Activated naive CD8-positive, alpha-beta T cell treated with anti-CD3 and anti-CD28 coated beads for 36 hours (primary cell): ENCODE measurements at places on chromosomes 16 and 17.
A peak's percentile ranks its signal among the peaks of the same experiment; 100 is the strongest.

GRCh38 chr17:80892019-80892855 is 99.4 kb upstream of the CHMP6 start:
- peak; percentile 89 for DNase-seq

GRCh38 chr17:37841232-37841631 is 83.0 kb upstream of the TBC1D3K start:
- no peak for DNase-seq

- DNase-seq, result no peak
Observed at GRCh38 chr17:42027961-42028790, 8.3 kb downstream of the NKIRAS2 start.

DNA sequence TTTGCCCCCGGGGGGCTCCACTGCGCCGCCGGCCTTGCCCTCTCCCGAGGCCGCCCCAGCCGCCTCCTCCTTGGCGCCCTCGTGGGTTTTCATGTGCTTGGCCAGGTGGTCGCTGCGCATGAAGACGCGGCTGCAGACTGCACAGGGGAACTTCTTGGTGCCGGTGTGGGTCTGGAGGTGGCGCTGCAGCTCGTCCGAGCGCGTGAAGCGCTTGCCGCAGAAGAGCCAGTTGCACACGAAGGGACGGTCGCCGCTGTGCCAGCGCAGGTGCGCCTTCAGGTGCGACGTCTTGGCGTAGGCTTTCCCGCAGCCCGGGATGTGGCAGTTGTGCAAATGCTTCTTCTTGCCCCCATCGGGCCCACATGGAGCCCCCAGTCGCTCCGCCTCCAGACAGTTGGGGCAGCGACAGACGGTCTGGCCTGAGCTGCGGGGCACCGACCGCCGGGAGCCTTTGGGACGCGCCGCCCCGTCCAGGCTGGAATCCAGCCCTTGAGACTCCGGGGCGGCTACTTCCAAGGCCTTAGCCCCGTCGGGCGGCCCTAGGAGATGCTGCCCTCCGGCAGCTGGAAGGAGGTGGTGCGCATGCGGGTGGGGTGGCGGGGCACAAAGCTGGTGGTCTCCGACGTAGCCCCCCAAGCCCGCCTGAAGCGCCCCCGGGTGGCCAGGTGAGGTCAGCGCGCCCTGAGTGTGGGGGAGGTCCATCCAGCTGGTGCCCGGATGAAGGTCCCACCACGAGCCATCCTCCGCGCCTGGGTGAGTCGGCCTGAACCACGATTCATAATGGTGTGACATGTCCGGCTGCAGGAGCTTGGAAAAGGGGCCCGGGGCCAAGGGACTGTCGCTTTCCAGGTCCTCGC is 3.4 kb downstream of the SP6 start:
- peak; percentile 36 for DNase-seq

DNA sequence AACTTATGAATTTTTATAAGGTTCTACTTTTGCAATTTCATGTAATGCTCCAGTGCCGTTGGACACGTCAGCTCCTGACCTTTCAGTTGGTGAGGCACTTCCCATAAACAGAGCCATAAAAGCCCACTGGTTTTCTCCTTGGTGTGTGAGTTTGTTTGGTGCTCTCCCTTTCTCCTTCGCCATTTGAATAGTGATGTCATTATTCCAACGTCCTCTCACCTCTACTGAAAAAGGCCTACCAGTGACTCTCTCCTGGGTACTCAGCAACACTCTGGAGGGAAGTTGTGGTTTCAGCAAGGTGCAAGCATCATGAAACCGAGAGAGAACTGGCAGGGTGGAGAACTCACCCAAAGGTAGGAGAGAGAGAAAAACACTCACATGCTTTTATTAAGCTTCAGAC is 29.6 kb upstream of the HNF1B start:
- peak; percentile 67 for DNase-seq

DNA sequence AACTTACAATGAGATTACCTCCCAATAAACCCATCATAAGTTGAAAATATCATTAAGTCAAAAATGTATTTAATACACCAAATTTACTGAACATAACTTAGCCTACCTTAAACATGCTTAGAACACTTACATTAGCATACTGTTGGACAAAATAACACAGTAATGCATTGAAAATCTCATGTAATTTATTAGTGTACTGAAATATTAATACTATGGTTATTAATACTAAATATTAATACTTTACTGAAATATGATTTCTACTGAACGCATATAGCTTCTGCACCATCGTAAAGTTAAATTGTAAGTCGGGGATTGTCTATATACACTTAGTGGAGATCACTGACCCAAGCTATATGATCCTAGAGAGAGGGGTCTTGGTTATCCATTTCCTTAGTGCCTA is 4.3 kb downstream of the USP32 start:
- DNase-seq, result no peak

DNA sequence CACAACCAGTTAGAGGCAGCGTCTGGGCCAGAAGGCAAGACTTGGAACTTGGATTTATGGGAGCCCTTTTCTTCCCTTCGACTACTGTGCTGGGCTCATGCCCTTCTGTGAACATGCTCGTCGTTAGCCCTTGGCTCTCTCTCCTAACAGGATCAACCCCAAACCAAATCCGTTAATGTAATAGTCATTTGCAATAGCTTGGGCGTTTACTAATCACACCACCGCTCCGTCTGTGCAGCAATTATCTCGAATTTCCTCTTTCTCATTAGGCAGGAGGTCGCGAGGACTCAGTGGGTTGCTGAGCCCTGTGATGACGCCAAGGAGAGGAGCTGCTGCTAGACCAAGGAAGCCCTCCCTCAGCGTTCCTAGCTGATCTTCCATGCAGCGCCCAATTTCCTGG is 114.7 kb downstream of the ENGASE start:
- no peak for DNase-seq

DNA sequence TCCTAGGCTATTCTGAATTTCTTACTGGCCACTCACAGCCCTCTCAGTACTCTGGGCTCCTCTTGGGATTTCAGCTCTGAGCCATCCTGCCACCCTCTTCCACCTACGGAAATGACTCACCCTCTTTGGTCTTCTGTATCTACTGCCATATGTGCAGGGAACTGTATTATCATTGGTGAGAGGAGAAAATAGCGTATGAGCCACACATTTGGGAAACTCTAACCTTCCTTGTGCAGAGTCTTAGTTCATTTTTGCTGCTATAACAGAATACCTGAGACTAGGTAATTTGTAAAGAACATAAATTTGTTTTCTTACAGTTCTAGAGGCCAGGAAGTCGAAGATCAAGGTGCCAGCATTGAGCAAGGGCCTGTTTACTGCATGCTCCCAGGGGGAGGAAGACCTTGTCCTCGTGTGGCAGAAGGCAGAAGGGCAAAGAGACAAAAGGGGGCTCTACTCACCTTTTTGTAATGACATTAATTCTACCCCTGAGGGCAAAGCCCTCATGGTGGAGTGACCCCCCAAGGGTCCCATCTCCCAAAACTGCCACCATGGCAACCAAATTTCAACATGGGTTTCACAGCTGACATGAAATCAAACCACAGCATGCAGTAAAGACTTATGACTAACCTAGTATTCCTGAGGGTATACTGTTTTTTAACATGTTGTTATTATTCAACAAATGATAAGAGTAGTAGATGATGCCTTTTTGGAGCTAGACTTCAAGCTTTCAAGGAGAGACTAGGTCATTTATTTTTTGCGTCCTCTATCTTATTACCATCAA is 191.8 kb downstream of the PRKCA start:
- no peak for DNase-seq

DNA sequence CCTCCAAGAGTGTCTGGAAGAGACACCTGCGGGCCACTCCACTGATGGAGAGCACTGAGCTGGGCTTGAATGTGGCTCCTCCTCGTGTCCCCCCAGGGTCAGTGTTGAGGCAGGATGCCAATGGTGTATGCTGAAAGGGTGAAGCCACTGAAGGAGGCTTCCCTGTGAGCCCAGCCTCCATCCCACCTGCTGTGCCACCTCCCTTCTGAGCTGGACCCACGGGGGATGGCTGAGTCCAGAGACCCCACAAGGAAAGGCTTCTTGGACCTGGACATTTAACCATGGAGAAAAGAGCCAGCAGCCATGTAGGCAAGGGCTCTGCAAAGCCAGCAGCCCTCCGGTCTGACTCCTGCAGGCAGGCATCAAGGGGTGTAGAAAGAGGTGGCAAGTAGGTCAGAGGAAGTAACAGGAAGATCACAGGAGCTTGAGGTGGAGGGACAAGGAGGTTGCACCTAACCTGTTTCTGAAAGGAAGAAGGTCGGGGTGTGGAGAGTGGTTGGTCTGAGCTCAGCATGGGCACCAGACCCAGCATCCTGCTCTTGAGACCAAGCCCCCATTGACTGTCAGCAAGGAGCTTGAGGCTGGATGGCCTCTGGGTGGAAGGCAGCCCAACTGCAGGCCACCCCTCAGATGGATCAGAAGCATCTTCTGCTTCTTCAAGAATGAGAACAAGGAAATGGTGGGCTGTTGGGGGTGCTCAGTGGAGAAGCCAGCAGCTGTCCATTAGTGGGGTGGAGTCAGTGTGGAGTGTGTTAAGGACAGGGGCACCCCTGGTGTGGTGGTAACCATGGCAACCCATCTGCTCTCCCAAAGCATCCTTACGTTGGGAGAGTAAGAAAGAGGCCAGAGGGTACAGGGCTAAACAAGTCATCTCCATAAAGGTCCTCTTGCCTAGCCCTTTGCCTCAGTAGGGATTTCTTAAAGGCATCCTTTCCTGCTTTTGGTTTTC is 80.7 kb downstream of the PLD6 start:
- no peak for DNase-seq

DNA sequence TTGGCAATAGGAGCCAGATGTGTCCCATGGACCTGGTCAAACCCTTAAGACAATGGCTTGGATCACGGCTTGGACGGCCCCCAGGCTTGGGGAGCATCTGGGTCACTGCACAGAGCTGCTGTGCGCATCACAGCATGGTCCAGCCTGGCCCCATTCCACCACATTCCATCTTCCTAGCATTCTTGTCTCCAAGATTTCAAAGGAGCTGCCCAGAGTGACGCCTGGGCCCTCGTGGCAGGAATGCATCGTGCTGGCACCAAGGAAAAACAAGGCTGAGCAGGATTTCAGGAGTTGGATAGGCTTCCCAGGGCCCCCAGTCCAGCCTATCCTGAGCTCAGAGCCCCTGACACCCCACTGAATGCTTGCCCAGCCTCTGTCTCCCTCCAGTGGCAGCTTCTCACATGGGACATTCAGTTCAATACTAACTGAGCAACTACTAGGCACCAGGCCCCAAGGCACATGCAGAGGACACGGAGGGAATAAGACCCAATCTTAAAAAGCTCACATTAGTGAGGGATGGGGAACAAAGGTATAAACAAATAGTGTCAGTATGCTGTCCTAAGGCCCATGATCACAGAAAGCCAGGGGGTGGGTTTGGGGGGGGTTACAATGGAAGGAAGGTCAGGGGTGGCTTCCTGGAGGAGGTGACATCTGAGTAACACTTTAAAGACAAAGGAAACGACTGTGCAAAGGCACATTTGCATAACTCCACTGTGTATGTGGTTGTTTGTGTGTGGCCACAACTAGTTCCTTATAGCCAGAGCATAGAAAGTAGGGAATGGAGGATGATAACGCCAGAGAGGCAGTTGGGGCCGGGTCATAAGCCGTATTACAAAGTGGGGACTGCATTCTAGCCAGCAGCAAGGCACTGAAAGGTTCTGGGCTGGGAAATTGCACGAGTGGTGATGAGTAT is 34.1 kb downstream of the TK2 start:
- no peak for DNase-seq

- DNase-seq, result no peak
Observed at GRCh38 chr17:15036238-15036637, 228.9 kb downstream of the PMP22 start.

GRCh38 chr16:30094541-30095165 is 1.4 kb downstream of the YPEL3 start:
- no peak for DNase-seq

DNA sequence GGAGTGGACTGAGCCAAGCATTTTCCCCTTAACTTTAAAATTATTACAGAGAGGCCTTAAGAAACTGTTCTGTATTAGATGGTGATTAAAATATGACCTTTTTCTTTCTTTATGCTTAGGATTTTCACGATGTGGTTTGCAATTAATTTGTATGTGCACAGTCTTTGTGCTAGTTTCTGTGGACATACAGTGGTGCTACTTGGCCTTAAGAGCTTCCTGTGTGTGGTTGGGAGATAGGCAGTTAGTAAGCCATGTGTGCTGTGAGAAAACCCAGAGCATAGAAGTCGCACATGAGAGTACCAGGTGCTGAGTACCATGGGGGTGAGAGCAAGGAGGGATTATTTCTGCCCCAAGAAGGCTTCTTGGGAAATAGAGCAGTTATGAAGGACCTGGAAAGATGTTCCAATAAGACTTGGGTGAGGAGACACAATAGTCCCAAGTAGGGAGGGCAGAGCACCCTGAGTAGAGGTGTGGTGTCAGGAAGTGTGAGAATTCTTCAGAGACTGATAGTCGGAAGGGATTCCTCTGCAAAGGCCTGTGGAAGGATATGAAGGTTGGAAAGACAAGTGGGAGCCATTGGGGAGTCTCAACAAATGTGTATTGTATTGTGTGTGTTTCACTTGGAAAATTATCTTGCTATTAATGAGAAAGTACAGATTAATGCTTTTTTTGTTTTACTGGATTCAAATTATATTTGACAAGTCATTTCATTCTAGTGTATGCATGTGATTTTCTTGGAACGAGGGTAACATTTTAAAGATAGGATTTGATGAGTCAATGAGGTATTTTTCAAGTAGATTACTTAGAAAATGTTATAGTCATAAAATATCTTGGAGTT is 239.9 kb downstream of the PRKCA start:
- no peak for DNase-seq

- DNase-seq, result no peak
Observed at GRCh38 chr16:79982361-79982760, 381.8 kb upstream of the MAF start.

DNA sequence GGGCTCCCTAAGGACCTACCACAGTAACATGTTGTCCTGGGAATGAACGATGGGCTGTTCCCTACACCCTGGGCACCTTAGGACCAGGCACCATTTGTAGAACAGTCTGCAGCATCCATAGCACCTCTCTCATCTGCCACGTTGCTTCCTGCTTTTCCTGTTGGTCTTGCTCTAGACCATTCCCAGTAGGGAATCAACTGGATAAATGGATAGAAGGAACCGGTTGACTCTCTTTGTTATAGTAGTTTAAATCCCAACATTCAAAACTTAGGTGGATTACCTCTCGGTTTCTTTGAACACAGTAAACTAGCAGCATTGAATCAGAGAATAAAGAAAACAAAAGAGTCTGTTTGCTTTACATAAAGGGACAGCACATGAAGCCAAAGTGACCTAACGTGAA is 159.1 kb downstream of the HS3ST3B1 start:
- DNase-seq, result no peak

DNA sequence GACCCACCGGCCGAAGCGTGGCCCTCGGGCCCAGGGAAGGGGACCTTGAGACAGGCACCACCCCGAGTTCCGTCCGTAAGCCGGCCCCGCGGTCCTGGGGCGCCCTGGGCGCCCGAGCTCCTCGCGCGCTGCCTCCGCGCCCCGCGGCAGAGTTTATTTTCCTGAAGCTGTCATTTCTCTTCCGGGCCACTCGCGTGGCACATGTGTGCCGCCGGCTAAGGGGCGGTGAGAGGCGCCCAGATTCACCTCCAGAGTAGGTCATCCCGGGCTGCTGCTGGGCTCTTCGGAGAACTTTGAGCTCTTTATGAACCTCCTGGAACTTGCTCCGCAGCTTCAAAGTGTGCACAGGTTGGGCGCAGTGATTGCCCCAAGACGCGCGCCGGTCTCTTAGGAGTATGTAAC is 489 bp downstream of the ZC3H18 start:
- DNase-seq, result peak; percentile 52

- no peak for DNase-seq
Observed at GRCh38 chr17:6454495-6455320, 10.5 kb downstream of the PIMREG start.

GRCh38 chr16:6267682-6268081 is 1065.0 kb upstream of the RBFOX1 start:
- DNase-seq, result no peak

GRCh38 chr16:11499295-11500089 is 87.2 kb downstream of the LITAF start:
- no peak for DNase-seq

- DNase-seq, result peak; percentile 64
Observed at GRCh38 chr17:35879773-35880654, at the start of gene CCL5. Gene CCL5 (minus strand): TSS chr17:35880360.
